Naive thymus-derived CD4-positive, alpha-beta T cell (primary cell): ENCODE measurements at places on chromosomes 7 and 10. TPM values are rescaled to one million over a fixed set of nuclear protein-coding genes. Genes with fewer than 3 reads are reported as not detected.

ENKUR gene
- total RNA-seq, result not detected

IGF2BP3 gene
- total RNA-seq, result 0.27 TPM

PLEKHS1 gene
- not detected for total RNA-seq

CTAGE4 gene
- not detected for total RNA-seq

STEAP2 gene
- not detected in 2 replicates for total RNA-seq

STK32C gene
- total RNA-seq, result 11.8 TPM

ATOH7 gene
- not detected for total RNA-seq

TFPI2 gene
- total RNA-seq, result not detected

SUMF2 gene
- 176 TPM for total RNA-seq

GHRHR gene
- total RNA-seq, result not detected

KNDC1 gene
- total RNA-seq, result 3.6 TPM

DYNC1I1 gene
- total RNA-seq, result 0.61 TPM

HYAL4 gene
- total RNA-seq, result not detected

PGAM2 gene
- 2.8 TPM for total RNA-seq

ACHE gene
- total RNA-seq, result not detected

PIK3AP1 gene
- total RNA-seq, result 7.0 TPM

MMS19 gene
- total RNA-seq, result 83.8 and 87.9 TPM in 2 replicates

CAV2 gene
- not detected in 2 replicates for total RNA-seq

TUBAL3 gene
- total RNA-seq, result not detected

JCAD gene
- total RNA-seq, result 0.28 and 0.56 TPM in 2 replicates
